Activated T-helper 1 cell treated with anti-CD3 and anti-CD28 coated beads, Interleukin-2, amount 50 U/mL, for 16 hours (primary cell): ENCODE measurements at places on chromosomes 4 and X.

GRCh38 chrX:48939524-48940228 is 17.7 kb downstream of the OTUD5 start:
- no peak for DNase-seq

- DNase-seq, result no peak
Observed at GRCh38 chr4:8727546-8728510, 135.3 kb downstream of the CPZ start.

GRCh38 chr4:25702848-25703247 is 47.2 kb downstream of the SLC34A2 start:
- no peak for DNase-seq

DNA sequence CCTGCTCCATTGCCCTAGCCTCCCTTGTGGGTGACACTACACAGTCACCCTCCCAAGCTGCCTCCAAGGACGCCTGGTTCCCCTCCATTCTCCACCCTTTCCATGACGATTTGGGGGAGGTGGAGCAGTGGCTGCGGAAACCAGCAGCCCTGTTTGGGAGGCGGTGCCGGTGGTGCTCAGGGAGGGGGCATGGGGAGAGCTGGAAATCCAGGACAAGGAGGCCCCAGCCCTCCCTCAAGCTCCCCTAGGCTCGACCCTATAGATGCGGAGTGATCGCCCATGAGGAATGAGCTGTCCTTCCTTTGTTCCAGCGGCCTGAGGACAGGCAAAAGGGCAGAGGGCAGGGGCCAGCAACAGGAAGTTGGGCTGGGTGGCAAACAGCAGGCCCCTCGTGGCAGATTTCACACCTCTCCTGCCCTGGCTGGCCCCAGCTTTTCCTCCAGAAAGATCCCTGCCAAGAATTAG is 3.6 kb upstream of the RENBP start:
- DNase-seq, result no peak

- no peak for DNase-seq
Observed at GRCh38 chr4:111960241-111960667, 185.0 kb upstream of the FAM241A start.

GRCh38 chr4:177489471-177490246 is 47.4 kb upstream of the AGA start:
- no peak for DNase-seq

GRCh38 chrX:134542485-134542884 is 82.5 kb downstream of the HPRT1 start:
- no peak for DNase-seq
